ENCODE measurements at places on chromosomes 6 and 20. TPM values are rescaled to one million over a fixed set of nuclear protein-coding genes. Genes with fewer than 3 reads are reported as not detected.

CLDN20 gene
- not detected for total RNA-seq

GRCh38 chr20:7637184-7637583 is 303.1 kb downstream of the HAO1 start:
- DNase-seq = no peak

DNA sequence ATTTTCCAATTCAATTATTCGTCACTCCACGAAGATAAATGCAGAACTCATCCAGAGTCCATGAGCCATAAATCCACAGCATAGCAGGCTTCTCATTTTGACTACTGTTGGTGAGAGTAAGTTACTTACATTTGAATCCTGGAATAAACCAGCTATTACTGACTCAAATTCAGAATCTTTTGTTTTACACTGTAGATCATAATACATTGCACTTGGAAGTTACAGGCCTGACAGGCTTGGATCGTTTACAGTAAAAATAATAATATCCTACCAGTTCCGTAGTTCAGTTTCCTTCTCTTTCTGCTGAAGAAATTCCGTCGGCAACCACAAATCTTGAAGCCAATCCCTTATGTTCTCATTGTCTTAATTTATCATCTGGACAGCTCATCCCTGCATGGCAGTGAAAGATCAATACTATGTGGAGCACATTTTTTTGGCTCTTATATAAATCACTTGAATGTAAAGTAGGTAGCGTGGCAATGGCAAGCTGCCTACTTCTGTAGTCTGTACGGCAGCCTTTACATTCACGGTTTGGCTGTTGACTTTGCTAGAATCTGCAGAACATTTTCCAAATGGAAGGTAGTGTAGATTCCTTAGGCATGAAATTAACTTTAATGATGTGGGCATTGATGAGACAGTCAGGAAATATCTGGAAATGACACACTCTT is 142.9 kb downstream of the WDR27 start:
- DNase-seq = no peak

- no peak for DNase-seq
Observed at GRCh38 chr6:163198396-163198795, 216.1 kb upstream of the QKI start.

DNA sequence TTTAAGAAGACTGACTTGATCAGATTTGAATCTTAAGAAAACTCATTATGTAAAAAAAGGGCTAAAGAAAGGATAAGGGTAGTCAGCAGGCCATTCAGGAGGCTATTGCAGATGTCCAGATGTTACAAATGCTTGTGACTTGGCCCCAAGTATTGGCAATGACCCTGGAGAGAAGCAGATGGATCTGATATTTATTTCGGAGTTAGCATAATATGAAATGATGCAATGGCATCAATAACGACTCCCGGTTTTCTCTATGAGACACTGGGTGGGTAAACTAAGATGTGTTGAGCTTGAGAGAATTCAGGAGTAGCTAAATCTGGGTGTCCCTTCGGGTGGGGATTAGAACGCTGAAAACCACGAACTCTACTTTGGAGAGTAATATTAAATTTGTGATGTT is 149.7 kb downstream of the LAMA2 start:
- no peak for DNase-seq

PAK1IP1 gene
- total RNA-seq = 29.2 TPM

GRCh38 chr6:154341336-154341735 is 15.3 kb downstream of the IPCEF1 start:
- no peak for DNase-seq

WFDC5 gene
- not detected for total RNA-seq

GRCh38 chr6:142235272-142235671 is 66.5 kb upstream of the ADGRG6 start:
- no peak for DNase-seq

DNA sequence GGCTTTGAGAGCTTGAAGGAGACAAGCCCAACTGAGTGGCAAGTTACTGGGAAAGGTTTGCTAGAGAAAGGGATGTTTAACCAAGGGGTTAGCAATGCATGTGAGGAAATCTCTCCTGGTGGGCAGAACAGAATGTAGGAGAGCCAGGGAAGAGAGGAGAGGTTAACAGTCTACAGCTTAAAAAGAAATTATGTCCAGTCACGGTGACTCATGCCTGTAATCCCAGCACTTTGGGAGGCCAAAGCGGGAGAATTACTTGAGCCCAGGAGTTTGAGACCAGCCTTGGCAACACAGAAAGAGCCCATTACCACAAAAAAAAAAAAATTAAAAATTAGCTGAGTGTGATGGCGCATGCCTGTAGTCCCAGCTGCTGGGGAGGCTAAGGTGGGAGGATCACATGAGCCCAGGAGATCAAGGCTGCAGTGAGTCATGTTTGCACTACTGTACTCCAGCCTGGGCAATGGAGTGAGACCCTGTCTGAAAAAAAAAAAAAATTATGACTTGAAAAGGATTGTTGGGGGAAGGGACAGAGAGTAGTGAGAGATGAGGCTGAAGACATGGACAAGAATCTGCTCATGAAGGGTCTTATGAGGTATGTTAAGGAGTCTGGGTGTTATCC is 264.9 kb downstream of the TBC1D7 start:
- no peak for DNase-seq

DNA sequence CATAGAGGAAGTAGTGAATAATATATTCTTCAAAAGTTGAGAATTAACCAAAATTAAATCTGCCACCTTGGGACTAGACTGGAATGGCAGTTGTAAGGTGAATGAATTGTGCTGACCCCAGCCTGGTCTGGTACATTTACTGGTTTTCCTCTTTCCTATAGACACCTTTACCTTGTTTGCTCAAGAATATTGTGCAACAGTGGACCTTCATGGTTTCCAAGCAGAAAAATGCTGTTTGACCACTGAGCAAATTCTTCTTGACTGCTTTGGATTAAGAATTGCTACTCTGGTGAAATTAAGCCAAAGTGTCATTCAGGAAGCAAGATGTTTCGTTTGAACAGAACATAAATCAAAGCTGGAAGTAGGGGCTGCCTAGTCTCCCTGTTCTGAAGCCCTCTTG is 156.6 kb upstream of the TAB2 start:
- DNase-seq = no peak

TUBB2B gene
- 0.12 TPM for total RNA-seq

- DNase-seq = no peak
Observed at GRCh38 chr6:131292145-131292938, 157.1 kb downstream of the AKAP7 start.

DNA sequence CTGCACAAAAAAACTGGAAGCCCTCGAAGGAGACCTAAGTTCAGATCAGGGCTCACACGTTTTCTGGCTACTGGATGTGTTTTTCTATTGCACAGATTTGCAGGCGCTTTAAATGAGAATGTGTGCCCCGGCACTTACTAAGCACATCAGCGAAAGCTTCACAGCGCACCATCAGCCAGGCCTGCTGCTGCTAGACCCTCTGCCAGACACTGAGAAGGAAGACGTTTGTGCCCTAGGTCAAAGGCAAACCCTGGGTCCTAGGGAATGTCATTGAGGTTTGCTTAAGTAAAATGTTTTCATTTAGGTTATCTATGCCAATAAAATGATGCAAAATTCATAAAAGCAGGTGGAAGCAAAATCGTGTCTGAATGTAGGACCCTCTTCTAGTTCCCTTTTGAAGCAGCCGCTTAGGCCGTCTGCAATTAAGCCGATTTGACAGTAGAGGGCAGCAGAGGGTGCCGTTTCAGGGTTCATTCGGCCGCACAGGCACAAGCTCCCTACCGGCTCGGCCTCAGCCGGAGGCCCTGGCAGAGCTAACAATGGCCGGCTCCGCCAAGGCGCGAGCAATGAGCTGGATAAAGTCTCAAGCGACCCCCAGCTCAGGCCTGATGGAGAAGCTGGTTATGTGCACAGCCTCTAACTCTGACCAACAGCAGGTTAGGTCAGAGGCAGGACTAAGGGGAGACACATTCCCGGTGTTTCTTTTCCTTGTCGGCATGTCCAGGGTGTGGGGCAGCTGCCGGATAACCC is 107.2 kb upstream of the FOXA2 start:
- peak; percentile 64 for DNase-seq

DNA sequence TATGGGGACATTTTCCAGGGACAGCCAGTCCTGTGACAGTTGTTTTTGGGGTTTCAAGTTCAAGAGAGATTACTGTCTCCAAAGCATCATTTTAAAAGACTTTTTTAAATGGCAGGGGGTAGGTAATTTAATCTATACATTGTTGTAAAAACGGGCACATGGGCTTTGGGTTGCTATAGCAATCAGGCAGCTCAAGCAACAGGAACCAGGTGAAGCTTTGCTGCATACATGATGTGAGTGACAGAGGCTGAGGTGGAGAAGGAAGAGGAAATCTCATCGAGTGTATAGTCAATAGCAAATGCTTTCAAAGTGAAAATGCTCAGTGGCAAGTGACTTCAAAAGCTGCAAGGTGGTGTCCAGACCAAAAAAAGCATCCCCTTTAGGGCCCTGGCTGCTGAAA is 277.4 kb upstream of the JAG1 start:
- no peak for DNase-seq

HLA-C gene
- 1,018 TPM for total RNA-seq

MAD2L1BP gene
- total RNA-seq = 22.7 TPM

- DNase-seq = no peak
Observed at GRCh38 chr6:64090352-64090751, 454.8 kb downstream of the PHF3 start.
